ENCODE measurements at places on chromosomes 11 and 22.
A peak's percentile ranks its signal among the peaks of the same experiment; 100 is the strongest.

DNA sequence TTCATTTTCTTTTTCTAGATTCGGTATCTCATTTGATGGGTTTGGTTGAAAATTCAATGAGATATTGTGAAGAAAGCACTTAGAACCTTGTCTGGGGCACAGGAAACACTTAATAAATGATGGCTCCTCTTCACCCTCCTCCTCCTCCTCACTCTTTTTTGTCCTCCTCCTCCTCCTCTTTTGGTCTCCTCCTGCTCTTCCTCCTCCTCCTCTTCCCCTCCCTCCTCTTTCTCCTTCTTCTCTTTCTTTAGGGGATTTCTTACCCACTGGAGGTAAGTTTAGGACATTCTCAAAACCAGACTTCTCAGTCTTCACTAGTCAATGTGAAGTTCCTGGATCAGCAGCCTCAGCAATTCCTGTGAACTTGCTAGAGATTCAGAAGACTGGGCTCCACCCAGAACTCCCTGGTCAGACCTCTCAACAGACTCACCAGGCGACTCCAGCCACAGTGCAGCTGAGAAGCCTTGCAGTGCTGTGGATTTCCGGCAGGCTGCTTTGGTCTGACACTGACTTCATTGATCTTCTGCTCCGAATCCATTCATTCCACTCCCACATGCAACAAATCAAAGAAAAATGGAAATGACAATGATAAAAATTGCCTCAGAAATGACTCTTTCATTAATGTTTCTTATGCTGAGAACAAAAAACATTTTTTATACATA lies 368.6 kb upstream of the B3GAT1 start:
- no peak for DNase-seq

- peak; percentile 49 for DNase-seq
These were observed 88.9 kb downstream of the MAML2 start for GRCh38 chr11:96254087-96254486.

DNA sequence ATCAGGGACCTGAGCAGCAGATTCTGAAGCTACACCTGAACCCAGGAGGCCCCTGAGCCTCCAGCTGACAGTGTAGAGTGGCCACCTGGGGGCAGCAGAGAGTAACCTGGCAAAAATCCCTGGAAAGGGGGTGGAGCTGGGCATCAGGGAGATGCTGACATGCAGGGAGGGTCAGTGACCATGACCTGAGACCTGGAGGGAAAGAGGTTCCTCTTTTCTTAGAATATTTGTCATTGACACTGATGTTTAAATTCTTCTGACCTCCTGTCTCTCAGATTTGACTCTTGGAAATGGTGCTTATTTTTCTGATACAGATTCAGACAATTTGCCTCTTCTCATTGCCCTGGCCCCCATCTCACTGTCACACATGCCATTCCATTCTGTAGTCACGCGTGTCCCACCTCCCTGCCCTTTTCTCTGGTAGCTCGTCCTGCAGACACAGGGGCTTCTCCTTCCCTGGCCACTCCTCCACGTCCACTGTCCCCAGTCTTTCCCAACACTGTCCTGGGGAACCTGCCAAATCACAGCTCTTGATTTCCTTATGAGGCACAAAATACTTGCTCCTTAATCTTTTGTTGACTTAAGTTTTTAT lies 117.2 kb upstream of the IGLL5 start:
- peak; percentile 4 for DNase-seq

DNA sequence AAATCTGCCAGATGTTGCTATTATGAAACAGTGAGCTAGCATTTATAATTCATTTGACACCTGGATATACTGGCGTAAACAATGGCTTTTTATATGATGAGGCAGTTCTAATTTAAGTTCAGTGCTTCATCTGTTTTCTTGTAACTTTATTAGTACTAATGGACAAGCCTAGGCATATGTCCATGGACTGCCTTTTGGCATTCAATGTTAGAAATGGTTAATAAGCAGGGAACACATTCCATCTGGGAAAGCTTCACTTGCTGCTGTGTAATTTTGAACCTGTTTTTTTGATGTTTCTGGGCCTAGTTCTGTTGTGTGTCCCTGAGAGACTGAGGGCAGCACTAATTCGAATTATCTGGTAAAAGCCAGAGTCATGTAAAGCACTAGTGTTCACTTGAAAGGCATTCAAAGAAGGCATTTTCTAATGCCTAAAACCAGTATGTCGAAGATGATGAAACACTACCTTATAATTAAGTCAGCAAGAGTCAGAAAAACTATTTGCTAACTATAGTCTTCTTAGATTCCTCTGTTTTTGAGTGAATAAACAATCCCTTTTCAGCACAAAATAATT lies 138.5 kb downstream of the SWAP70 start:
- DNase-seq: no peak

- DNase-seq: no peak
These were observed 200.3 kb downstream of the MSANTD4 start for GRCh38 chr11:105821781-105822180.

DNA sequence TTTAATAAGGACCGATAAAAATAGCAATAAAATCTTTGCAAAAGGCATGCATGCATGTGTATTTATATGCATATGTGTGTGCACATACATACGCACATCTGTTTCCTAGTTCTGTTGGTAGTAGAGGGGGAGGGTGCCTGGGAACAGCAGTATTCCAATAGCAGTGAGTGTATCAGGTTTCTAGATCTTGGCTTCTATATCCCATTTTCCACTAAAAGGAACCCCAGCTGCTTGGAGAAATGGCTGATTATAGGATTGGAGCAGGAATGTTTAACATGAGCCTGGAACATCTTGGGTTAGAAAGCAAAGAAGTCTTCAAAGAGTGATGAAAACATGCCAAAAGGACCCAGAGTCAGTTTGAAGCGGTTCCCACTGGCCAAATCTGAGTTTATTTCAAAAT lies 21.0 kb downstream of the TNRC6B start:
- DNase-seq: no peak

GRCh38 chr11:96050435-96051182 lies 126.7 kb upstream of the MTMR2 start:
- no peak for DNase-seq

DNA sequence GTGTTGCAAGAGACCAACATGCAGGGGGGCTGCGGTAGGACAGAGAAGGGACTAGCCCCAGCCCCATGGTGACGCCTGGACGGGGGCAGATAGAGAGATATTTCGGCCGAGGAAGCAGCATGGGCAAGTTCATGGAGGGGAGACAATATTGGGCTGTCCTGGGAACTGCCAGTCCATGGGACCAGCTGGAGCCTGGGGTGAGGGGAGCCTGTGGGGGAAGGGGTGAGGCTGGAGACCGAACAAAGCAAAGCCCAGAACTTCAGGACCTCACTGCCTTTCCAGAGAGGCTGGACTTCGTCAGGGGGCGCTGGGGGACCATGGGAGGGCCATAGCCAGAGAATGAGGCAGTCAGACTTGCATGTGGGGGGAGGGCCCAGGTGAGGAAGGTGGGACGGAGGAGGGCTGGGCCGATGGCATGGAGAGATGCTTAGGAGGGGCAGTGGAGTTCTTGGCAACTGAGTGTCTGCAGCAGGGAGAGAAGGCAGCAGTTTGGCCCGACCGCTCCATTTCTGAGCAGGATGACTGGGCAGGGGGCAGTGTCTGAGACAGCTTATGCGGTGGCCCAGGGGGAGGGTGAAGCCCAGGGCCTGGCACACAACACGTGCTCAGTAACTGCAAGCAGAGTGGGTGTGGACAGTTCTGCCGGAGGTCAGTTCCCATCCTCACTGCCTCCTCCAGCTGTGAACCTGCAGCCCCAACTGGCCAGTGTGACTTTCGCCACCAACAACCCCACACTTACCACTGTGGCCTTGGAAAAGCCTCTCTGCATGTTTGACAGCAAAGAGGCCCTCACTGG lies 712 bp downstream of the UPK3A start:
- no peak for DNase-seq

GRCh38 chr22:26325641-26326040 lies 103.4 kb upstream of the ASPHD2 start:
- no peak for DNase-seq

DNA sequence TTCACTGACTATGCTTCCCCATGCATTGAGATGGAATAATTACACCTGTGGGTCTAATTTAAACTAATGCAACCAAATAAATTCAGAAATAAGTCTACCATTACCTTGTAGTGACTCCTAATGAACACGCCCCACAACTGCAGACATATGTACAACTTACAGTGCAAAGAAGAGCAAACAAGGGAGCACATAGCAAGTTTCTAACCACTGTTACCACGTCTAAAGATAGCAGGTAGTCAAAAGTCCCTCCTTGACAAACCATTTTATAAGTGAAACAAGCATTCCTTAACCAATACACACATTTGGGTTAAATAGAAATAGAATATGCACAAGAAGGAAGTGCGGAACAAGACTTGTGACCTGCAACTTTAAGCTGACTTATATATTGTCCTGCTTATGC lies 20.6 kb downstream of the PHF21A start:
- DNase-seq: peak; percentile 11

DNA sequence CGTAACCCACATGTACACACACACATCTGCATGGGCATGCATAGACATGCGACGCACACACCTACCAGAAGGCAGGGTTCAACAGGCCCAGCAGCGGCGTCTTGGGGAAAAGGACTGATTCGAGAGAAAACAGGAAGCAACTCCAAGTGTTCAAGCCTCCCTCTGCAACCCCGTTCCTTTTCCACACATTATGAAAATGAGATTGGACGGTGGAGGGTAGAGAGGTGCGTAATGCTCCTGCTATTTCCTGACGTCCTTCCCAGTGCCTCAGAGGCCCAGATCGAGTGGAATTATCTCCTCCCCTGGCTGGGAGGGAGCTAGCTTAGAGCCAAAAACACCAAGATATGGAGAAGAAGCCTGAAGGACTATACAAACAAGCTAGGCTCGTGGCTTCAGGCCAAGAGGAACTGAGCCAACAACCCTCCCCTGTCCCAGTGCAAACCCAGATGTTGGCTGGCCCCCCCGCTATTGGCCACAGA lies 289.2 kb downstream of the MN1 start:
- no peak for DNase-seq

GRCh38 chr11:32109138-32109537 lies 18.3 kb downstream of the RCN1 start:
- no peak for DNase-seq

- DNase-seq: no peak
These were observed 222.5 kb downstream of the SOX6 start for GRCh38 chr11:16133867-16134266.

- no peak for DNase-seq
These were observed 44.4 kb downstream of the MOB2 start for GRCh38 chr11:1442163-1442562.

GRCh38 chr11:73383249-73384124 lies 7.3 kb downstream of the RELT start:
- no peak for DNase-seq

DNA sequence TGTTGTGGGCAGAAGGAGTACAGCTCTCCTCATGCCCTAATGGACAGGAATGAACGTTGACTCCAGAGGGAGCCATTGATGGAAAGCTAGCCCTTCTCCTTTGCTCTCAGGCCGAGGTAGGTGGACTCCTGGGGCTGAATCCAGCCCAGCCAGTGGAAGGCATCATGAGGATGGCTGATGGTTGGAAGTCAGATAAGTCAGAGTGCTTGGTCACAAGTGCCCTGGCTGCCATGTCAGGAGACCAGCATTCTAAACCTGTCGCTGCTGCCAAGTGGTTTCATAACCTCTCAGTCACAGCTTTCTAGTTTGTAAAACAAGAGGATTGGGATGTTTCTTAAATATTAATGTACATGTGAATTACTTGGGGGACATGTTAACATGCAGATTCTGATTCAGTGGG lies 32.3 kb downstream of the PIWIL4 start:
- no peak for DNase-seq

- DNase-seq: no peak
These were observed 72.7 kb downstream of the KCNQ1 start for GRCh38 chr11:2517386-2518064.

- DNase-seq: no peak
These were observed 7.0 kb upstream of the SWAP70 start for GRCh38 chr11:9656864-9657263.

DNA sequence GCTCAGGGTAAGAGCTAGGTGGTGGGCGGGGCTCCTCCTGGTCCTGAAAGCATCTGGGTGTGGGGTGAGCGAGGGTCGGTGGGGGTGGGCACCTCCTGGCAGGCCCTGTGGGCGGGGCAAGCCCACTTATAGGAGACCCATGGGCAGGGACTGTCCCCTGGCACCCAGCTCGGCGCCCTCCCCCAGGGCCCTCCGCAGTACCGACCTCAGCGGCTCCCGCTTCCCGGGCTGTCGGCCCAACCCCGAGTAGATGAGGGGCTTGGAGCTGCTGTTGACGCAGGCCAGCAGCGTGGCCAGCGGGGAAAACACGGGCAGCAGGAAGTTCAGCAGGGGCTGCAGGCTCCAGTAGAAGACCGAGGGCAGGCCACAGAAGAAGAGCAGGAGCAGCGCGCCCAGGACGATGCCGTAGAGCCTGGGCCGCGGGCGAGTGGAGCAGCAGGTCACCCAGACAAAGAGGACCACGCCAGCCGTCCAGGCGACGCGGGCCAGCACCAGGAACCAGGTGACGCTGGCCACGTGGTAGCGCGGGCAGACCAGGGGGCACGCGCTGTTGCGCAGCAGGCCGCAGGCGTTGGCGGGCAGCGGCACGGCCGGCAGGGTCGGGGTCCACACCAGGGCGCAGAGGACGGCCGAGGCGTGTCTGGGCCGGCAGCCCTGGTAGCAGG lies 663 bp downstream of the MRGPRG start:
- no peak for DNase-seq

GRCh38 chr11:116255321-116255953 lies 517.4 kb downstream of the BUD13 start:
- DNase-seq: no peak

DNA sequence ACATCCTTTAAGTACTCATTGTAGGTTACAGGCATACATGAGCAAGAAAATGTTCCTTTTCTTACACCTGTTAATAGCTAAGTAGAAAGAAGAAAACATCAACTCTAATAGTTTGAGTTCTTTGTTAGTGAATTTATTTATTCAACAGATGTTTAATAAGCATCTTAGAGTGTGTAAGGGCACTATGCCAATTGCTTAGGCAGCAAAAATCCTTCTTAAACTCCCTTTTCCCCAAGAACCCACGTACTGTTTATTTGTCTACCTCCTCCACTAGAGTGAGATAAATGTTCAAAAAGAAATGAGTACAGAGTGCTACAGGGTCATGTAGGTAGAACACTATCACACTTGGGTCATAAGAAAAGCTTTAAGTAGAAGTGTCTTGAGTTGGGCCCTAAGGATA lies 131.4 kb downstream of the CD44 start:
- no peak for DNase-seq

DNA sequence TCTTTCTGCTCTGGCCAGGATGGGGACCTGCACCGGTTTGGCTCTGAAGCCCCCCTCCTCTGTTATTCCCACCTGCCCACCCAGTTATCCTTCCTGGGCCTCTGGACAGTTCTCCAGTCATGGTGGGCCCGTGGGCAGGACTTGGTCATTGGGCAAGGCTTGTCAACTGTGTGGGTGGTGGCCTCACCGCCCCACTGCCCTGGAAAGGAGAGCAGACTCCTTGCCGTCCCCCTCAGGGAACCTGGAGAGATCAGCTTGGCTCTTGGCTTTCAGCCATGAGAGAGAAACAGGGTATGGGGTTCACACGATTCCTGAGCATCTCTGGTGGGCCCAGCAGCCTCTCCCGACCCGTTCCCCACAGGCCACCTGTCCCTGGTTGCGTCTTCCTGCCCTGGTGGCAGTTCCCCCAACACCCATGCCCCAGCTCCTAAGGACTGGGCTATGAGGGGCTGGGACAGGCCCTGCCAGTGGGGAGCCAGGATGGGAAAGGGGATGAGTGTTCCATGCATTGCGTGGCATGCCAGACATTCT lies 92.3 kb downstream of the MORC2 start:
- no peak for DNase-seq

- DNase-seq: no peak
These were observed 28.0 kb downstream of the TST start for GRCh38 chr22:36991206-36991605.

- DNase-seq: no peak
These were observed 1.8 kb upstream of the EPS8L2 start for GRCh38 chr11:704228-704674.

GRCh38 chr11:35620795-35621194 lies 2.5 kb downstream of the FJX1 start:
- DNase-seq: no peak

Measured in Kasumi-1 (cell line).